A549 treated with AZD2906 at 1 μM for 4 hours (cell line): ENCODE measurements at places on chromosomes 6 and 20. TPM values are rescaled to one million over a fixed set of nuclear protein-coding genes. Genes with fewer than 3 reads are reported as not detected.

The STMN3 gene
- total RNA-seq, result 7.1 to 11.5 TPM (median 9.5 TPM) in 5 replicates

The SAMD10 gene
- total RNA-seq, result 0.05 TPM in 1 of 5 replicates, not detected in the others

The DDX39B gene
- 340 to 418 TPM (median 347 TPM) in 5 replicates for total RNA-seq

The FAM162B gene
- 0.09 TPM in 1 of 5 replicates, not detected in the others for total RNA-seq

The PCMTD2 gene
- total RNA-seq, result 8.6 to 13.0 TPM (median 11.1 TPM) in 5 replicates

The PRICKLE4 gene
- 0.74 to 1.7 TPM (median 0.76 TPM) in 5 replicates for total RNA-seq

The TTBK1 gene
- total RNA-seq, result 0.03 to 0.06 TPM (median 0.03 TPM) in 5 replicates

The GPX5 gene
- not detected in 5 replicates for total RNA-seq

The KCNQ5 gene
- total RNA-seq, result 1.3 to 1.6 TPM (median 1.6 TPM) in 5 replicates

The MAS1 gene
- total RNA-seq, result 0.01 TPM in 1 of 5 replicates, not detected in the others

The TAAR5 gene
- total RNA-seq, result not detected in 5 replicates

The MMP24 gene
- 26.7 to 31.9 TPM (median 30.4 TPM) in 5 replicates for total RNA-seq

The HLA-DRA gene
- not detected in 5 replicates for total RNA-seq

The MCHR2 gene
- not detected in 5 replicates for total RNA-seq

The DSP gene
- total RNA-seq, result 33.0 to 56.4 TPM (median 40.4 TPM) in 5 replicates

The PLAGL1 gene
- 6.7 to 8.5 TPM (median 7.0 TPM) in 5 replicates for total RNA-seq

The ZBTB12 gene
- total RNA-seq, result 2.9 to 4.5 TPM (median 3.8 TPM) in 5 replicates

The ASF1A gene
- 7.7 to 8.8 TPM (median 7.9 TPM) in 5 replicates for total RNA-seq

The SCAF8 gene
- 16.7 to 22.1 TPM (median 17.3 TPM) in 5 replicates for total RNA-seq

The C20orf202 gene
- 0.08 TPM in 1 of 5 replicates, not detected in the others for total RNA-seq

The MUCL3 gene
- 0.09 to 0.17 TPM (median 0.10 TPM) in 5 replicates for total RNA-seq

The ENPP4 gene
- total RNA-seq, result 0.24 to 0.35 TPM (median 0.31 TPM) in 5 replicates

The RFX6 gene
- not detected in 5 replicates for total RNA-seq

The PACRG gene
- total RNA-seq, result 0.06 to 0.18 TPM in 2 of 5 replicates, not detected in the others

The MYCT1 gene
- 0.05 TPM in 1 of 5 replicates, not detected in the others for total RNA-seq

The ZSWIM3 gene
- 1.6 to 2.2 TPM (median 1.7 TPM) in 5 replicates for total RNA-seq

The ALDH8A1 gene
- total RNA-seq, result 0.08 to 0.17 TPM (median 0.13 TPM) in 5 replicates

The SLC17A3 gene
- total RNA-seq, result 0.81 to 1.2 TPM (median 0.85 TPM) in 5 replicates

The COL9A3 gene
- 0.32 to 0.69 TPM (median 0.63 TPM) in 5 replicates for total RNA-seq

The GUCA1A gene
- not detected in 5 replicates for total RNA-seq

The OR2H2 gene
- total RNA-seq, result not detected in 5 replicates

The MUC22 gene
- 0.01 to 0.03 TPM (median 0.02 TPM) in 5 replicates for total RNA-seq

The ACSS1 gene
- total RNA-seq, result 15.2 to 21.8 TPM (median 18.5 TPM) in 5 replicates

The BPIFB1 gene
- 0.03 to 0.15 TPM (median 0.07 TPM) in 5 replicates for total RNA-seq

The CYP21A2 gene
- 0.06 TPM in 1 of 5 replicates, not detected in the others for total RNA-seq

The BEND3 gene
- 2.9 to 3.5 TPM (median 3.1 TPM) in 5 replicates for total RNA-seq

The TGM3 gene
- total RNA-seq, result 0.05 to 0.07 TPM (median 0.07 TPM) in 3 of 5 replicates, not detected in the others

The FRK gene
- 0.95 to 1.4 TPM (median 1.1 TPM) in 5 replicates for total RNA-seq

The HLA-DMA gene
- total RNA-seq, result 2.9 to 3.7 TPM (median 3.0 TPM) in 5 replicates

The ADAM33 gene
- 0.04 to 0.09 TPM (median 0.06 TPM) in 5 replicates for total RNA-seq

The ID4 gene
- 0.48 to 1.0 TPM (median 0.86 TPM) in 5 replicates for total RNA-seq

The CYP39A1 gene
- total RNA-seq, result 0.03 to 0.07 TPM in 2 of 5 replicates, not detected in the others

The TTLL9 gene
- 0.03 to 0.12 TPM in 2 of 5 replicates, not detected in the others for total RNA-seq

The PBOV1 gene
- not detected in 5 replicates for total RNA-seq

The ASCC3 gene
- total RNA-seq, result 14.9 to 18.5 TPM (median 15.5 TPM) in 5 replicates

The LINC00237 gene
- not detected in 5 replicates for total RNA-seq

The DEFB132 gene
- total RNA-seq, result not detected in 5 replicates

The MAN1A1 gene
- 0.02 to 0.06 TPM (median 0.05 TPM) in 5 replicates for total RNA-seq

The VSTM2L gene
- 20.6 to 33.5 TPM (median 26.8 TPM) in 5 replicates for total RNA-seq

The SPDEF gene
- 1.3 to 1.9 TPM (median 1.8 TPM) in 5 replicates for total RNA-seq

The PNPLA1 gene
- total RNA-seq, result not detected in 5 replicates

The TP53RK gene
- 11.9 to 13.7 TPM (median 13.0 TPM) in 5 replicates for total RNA-seq

The MRPL2 gene
- 56.1 to 62.9 TPM (median 57.9 TPM) in 5 replicates for total RNA-seq

The NKAIN2 gene
- not detected in 5 replicates for total RNA-seq

The BMP6 gene
- total RNA-seq, result 14.2 to 19.0 TPM (median 18.0 TPM) in 5 replicates

The GNMT gene
- total RNA-seq, result 0.06 to 0.16 TPM (median 0.10 TPM) in 4 of 5 replicates, not detected in the other

The CFB gene
- 1.3 to 3.0 TPM (median 2.0 TPM) in 5 replicates for total RNA-seq
